Anterior cingulate cortex (tissue), 58 donors: ENCODE measurements at places on chromosomes 5 and 9.

DNA sequence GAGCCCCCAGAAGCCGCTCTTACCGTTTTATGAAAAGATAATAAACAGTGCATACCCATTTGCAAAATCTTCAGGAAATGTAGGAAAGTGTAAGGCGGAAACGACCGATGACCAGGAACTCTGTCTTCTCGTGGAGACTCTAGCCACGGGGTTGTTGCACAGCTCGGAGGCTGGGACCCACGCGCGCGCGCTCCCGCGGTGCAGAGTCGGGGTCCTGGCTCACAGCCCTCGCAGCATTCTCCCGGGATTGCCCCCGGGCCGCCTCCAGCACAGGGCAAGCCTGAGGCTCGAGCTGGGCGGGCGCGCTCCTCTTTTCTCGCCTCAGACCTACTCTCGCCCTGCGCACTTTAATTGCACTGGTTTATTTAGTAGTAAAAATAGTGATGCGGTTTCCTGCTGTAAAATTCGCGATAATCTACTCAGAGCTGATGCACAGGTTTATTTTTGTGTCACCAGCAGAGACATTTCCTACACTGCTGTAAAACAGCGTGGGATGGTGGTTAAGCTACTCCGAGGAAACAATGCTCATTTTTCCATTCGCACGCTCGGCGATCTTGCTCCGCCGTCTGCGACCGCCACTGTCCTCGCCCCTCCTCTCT is 15.5 kb downstream of the TRIM7 start:
- no peak for DNase-seq

GRCh38 chr9:6931913-6932312 is 174.1 kb downstream of the KDM4C start:
- no peak for DNase-seq

GRCh38 chr9:123710299-123710698 is 219.6 kb downstream of the DENND1A start:
- DNase-seq: no peak

GRCh38 chr9:114056527-114056926 is 21.6 kb downstream of the AMBP start:
- DNase-seq: no peak

DNA sequence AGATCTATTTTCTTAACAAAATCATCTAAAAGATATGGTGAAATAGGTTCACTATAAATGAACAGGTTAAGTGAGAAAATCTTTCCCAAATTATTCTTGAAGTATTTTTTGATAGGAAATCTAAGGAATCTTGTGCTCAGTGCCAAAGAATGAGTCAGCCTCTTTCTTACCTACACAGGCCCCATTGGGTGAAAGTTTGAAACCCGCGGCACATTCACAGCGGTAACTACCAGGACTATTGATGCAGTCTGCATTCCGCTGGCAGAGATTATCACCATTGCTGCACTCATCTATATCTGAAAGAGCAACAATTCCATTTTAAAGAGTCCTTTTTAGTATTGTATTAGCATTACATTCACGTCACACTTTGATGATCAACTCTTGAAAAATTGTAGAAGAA is 221.8 kb downstream of the SLC12A2 start:
- no peak for DNase-seq

DNA sequence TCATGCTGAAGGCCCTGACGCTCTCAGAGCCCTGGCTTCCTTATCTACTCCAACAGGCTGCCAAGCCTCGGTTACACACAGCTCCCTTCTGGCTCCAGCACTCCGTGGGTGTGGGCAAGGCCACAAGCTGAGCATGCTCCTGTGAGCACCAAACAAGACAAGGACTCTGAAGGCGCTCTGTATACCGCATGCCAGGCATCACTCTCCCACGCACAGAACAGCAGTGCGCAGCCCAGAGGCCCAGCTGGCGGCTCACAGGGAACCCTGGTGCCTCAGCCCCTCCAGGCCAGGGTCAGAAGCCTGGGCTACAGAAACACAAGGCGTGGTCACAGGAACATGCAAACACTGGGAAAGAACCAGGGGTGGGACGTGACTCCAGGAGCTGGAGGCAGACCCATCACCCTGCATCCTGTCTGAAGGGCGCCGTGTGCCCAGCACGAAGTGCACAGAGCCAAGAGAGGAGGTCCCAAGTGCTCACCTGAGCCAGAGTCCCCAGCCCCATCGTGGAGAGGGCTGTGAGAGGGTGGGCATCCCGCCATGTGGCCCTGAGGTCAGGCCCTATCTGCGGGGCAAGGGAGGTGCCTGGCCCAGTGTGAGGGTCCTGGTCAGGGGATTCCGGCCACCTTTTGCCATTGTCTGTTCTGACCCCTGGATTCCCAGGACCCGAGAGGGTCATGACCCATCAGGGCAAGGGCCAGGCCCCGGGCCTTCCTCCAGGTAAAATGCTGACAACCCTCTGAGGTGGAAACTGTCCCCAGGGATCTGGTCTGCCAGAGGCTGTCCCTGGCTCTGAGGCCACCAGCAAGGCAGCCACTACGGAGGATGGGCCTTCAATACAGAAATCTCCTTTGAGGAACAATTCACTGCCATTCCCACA is 54.7 kb downstream of the COL23A1 start:
- DNase-seq: no peak

- DNase-seq: no peak
Measured at GRCh38 chr5:168411871-168412270, 74.4 kb upstream of the RARS1 start.

GRCh38 chr5:135095871-135096270 is 61.8 kb upstream of the PITX1 start:
- no peak for DNase-seq

- DNase-seq: no peak
Measured at GRCh38 chr5:79225026-79225425, 10.9 kb upstream of the JMY start.

GRCh38 chr9:15856591-15856990 is 303.7 kb downstream of the CCDC171 start:
- no peak for DNase-seq

- DNase-seq: no peak
Measured at GRCh38 chr5:88824892-88825583, 57.9 kb downstream of the MEF2C start.

- no peak for DNase-seq
Measured at GRCh38 chr5:42614509-42614908, 142.1 kb upstream of the CCDC152 start.

DNA sequence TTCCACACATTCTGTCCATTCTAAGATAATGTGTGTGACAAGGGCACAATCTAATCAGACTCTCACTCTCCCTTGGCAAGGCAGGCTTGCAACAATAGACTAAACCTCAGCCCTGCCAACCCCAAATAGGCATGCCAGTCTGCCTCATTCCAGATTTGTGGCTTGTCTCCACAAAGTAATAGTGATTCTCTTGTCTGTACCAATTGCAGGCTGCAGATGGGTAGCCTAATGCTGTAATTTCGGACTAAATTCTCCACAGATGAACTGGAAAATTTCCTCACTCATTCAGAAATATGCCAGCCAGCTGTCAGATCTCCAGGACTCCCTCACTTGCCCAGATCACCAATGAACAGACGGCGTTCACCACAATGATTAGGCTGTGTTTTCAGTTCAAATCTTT is 413.6 kb downstream of the ELAVL2 start:
- no peak for DNase-seq

GRCh38 chr5:111856876-111857466 is 100.0 kb upstream of the NREP start:
- no peak for DNase-seq

- no peak for DNase-seq
Measured at GRCh38 chr9:129109952-129110739, 447 bp downstream of the CRAT start.

- no peak for DNase-seq
Measured at GRCh38 chr5:167057665-167058064, 1233.8 kb upstream of the WWC1 start.

GRCh38 chr9:81581986-81582385 is 107.4 kb downstream of the TLE1 start:
- DNase-seq: no peak

- DNase-seq: no peak
Measured at GRCh38 chr9:132743931-132744479, 73.7 kb downstream of the GTF3C4 start.

DNA sequence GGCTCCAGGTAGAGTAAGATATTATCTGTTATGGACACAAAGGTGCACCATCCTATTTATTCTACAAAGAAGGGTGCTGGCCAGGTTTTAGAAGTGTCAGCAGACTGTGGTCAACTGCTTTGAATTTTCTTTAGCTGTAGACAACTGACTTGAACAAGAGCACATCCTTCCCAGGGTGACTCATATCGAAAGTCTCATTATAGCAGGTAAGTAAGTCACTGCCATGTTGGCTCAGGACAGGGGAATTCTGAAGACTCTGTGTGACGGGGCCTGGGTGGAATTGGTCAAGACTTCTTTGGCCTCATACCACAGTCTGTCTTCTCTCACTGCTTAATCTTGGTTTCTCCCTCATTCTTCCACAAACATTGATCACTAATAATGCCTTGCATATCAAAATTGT is 214.5 kb upstream of the CDH9 start:
- DNase-seq: no peak

DNA sequence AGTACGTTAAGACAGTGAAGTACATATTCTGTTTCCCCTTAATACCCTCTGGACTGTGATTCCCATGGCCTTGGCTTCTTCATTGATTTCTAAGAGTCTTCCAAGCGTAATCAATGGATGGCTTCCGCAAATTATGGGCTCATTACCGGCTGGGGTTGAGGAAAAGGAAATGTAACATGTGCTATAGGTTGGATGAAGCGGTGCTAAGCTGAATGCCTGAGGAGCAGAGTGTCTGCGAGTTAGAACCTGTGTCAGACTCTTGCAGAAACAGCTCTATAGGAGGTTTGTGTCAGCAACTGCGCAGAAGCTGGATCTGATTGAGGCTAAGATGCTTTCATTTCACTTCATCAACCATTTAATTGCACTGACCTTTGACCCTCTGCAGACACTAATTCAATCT is 114.3 kb upstream of the CDH18 start:
- DNase-seq: no peak

DNA sequence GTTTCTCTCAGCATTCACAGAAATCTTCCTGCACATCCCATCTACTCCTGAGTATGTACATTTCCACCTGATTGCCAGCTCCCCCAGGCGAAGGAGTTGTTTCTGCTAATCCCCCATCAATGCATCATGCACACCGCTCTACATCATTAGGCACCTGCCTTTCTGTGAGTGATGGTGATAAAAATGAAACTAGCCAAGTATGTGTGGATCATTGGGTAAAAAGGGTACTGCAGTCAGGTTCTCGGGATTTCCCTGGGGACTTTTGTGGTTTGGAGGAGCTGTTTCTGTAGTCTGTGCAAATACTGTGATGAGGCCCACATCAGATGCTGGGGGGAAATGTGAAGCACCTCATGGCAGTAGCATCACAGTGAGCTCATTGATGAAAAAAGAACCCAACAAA is 30.4 kb downstream of the CAMK4 start:
- DNase-seq: no peak
